ENCODE measurements at places on chromosomes 4 and X.

- no peak for DNase-seq
These were observed 411.3 kb downstream of the FAT4 start for GRCh38 chr4:125725957-125726525.

GRCh38 chr4:177446586-177446985 lies 4.3 kb upstream of the AGA start:
- no peak for DNase-seq

DNA sequence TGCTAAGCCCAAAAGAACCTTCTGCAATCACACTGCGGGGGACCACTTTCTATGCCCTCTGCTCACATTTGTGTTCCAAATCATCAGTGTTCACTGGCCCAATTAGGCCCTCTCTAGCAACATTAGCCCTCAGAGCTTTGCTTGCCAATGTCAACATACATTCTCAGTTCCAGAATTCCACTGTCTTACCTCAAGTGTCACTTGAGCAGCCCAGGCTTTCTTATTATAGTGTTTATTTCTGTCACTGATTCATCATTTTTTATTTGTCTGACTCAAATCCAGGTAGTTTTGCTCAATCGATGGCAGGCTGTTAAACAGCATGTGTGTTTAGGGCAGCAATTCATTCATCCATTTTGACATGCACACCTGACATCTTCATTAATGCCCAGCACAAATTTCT lies 291.2 kb downstream of the TEX13A start:
- DNase-seq, result no peak

DNA sequence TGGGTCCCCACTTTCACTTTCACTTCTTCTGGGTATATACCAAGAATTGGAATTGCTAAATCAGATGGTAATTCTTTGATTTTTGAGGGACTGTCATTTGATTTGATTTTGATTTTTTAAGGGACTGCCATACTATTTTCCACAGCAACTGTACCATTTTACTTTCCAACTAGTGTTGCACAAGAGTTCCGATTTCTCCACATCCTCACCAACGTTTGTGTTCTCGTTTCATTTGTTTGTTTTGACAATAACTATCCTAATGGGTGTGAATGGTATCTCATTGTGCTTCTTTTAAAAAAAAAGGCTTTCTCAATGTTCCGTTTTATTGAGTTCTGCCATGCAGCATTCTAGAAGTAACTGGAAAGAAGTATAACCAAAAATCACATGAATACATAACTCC lies 62.6 kb downstream of the C4orf46 start:
- DNase-seq, result no peak

DNA sequence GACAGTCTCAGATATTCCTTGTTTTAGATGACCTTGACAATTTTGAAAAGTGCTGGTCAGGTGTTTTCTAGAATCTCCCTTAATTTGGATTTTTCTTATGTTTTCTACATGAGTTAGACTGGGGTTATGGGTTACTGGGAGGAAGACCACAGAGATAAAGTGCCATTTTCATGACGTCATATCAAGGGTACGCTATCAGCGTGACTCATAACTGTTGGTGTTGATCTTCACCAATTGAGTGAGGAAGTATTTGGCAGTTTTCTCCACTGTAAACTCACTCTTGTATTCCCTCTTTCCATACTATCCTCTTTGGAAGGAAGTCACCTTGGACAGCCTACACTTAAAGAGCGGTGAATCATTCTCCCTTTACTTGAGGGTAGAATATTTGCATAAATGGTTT lies 56.9 kb downstream of the MAGEC1 start:
- no peak for DNase-seq

DNA sequence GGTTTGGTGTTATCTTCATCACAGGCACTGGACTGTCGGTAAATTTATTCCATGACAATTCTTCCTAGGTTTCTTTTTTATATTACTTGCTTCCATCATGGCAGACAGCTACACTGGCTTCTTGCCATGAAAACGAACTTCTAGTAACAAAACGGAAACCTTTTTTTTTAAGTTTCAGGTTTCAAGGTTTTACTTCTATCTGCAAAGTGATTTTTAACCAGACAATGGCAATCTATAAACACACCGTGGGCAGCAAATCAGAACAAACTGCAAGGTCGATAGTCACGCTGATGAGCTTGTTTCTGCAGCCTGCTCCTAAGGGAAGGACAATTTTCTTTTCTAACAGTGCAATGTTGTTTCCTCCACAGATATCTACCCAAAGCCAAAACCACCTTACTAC lies 29.9 kb downstream of the XG start:
- no peak for DNase-seq

DNA sequence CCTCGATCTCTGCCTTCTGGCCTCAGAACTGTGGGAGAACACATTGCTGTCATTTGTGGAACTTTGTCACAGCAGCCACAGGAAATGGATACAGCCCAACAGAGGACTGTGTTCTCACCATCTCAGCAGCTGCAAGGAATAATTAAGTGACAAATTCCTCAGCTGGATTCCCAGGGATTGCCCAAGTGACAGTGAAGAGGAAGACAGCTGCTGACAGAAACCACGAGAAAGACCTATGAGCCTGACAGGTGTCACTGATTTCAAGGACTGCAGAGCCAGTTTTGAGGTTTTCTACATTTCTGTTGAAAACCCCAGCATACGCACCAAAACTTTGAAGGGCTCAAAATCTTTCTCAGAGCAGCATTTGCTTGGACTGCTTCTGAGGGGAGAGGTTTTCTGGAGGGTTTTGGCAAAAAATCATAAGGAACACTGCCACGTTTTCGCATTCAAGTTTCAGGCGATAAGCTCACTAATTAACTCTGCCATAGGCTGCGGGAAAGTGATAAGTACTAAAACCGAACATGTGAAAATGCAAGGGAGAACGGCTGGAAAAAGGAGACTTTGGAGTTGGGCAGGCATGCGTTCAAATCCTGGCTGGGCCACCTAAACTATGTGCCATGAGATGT lies 88.8 kb downstream of the DRD5 start:
- no peak for DNase-seq

GRCh38 chrX:106613277-106613676 lies 1.5 kb downstream of the RADX start:
- no peak for DNase-seq

DNA sequence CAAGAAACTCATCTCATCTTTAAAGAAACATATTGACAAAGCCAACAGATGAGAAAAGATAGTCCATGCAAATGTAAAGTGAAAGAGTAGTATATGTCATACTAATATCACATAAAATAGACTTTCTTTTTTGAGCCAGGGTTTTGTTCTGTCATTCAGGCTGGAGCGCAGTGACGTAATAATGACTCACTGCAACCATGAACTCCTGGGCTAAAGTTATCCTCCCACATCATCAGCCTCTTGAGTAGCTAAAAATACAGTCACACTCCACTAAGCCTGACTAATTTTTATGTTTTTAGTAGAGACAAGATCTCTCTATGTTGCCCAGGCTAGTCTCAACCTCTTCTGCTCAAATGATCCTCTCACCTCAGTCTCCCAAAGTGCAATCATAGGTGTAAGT lies 51.8 kb upstream of the TRAM1L1 start:
- DNase-seq, result no peak

DNA sequence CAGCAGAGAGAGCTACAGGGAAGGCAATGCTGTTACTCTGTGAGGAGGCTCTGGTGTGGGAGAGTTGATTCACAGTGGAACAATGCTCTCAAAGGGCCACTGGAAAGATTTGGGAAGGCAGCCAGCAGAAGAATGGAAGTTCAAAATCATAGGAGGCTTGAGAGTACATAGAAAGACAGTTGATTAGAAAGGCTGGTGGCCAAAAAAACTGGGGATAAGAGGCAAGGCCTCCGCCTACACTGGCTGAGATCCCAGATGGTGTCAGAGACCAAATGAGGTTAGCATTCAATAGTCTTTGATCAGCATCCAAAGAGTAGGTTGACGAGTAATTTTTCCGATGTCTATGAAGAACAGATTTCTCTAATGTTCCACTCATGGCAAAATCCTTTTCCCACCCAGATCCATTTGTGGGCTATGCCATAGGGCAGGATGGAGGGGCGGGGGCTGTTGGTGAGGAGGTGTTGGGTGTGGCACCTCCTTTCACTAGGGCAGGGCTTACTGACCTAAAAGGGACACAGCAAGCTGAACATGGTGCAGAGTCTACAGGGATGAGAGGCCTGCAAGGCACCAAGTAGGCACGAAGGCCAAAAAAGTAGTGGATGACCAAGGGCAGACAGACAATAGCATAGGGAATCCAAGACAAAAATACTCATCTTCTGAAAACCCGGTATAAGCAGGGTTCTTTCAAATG lies 15.1 kb downstream of the TEC start:
- no peak for DNase-seq

DNA sequence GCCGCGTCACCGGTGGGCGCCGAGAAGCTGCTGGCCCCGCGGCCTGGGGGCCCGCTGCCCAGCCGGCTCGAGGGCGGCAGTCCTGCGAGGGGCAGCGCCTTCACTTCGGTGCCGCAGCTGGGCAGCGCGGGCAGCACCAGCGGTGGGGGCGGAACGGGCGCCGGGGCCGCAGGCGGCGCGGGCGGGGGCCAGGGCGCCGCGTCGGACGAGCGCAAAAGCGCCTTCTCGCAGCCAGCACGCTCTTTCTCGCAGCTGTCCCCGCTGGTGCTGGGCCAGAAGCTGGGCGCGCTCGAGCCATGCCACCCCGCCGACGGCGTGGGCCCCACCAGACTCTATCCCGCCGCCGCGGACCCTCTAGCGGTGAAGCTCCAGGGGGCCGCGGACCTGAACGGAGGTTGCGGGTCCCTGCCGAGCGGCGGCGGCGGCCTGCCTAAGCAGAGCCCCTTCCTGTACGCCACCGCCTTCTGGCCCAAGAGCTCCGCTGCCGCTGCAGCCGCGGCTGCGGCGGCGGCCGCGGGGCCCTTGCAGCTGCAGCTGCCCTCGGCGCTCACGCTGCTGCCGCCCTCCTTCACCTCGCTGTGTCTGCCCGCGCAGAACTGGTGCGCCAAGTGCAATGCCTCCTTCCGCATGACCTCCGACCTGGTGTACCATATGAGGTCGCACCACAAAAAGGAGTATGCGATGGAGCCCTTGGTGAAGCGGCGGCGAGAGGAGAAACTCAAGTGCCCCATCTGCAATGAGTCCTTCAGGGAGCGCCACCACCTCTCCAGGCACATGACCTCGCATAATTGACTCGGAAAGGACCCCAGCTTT lies 5.6 kb downstream of the PRDM8 start:
- DNase-seq, result no peak

DNA sequence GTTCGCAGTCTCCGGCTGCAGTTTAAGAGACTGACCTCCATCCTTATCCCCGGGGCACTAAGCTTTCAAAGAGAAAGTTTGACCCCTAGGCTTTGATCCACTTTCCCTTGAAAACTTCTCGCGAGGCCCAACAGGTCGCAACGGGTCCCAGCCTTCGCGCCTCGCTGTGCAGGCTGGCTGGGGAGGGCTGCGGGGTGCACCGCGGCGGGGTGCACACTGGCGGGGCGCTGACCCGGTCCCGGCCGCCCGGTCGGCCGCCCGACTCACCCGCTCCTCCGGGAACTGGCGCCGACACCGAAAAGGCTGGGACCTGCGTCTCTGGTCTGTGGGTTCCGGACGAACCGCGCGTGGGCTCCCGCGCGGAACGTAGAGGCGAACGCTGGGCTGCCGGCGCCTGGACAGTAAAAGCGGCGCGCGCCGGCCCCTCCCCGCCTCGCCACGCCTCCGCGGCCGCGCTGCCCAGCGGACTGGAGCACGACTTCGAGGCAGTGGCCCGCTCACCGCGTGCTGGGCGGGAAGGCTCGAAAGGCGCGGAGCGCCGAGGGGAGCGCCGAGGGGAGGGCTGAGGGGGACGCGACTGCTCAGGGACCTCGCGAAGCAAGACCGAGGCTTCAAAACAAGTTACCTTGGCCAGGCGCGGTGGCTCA lies at the start of gene TAF7L:
Gene TAF7L, minus strand, starts transcription at position 378 of the 647 bp plus-strand sequence. CDS start 3,791 bp downstream, outside the sequence.
- no peak for DNase-seq

DNA sequence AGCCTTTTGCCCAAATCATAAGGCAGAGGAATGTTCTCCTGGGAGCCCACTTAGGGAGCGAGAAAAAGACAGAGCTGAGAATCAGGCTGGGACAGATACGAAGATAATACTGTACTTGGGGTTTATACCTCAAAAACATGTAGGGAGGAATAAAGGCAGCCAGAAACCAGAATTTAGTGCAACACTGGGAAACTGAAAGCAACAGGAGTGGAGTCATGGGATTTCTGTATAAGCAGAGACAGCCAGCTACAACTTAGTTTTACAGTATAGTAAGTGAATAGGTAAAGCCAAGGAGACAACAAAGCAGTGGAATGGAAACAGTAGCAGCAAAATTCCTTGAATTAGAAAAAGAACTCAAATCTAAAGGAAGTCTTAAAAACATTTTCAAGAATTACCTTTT lies 413.2 kb downstream of the FAT4 start:
- DNase-seq, result no peak

GRCh38 chr4:184641451-184641850 lies 7.8 kb downstream of the CASP3 start:
- no peak for DNase-seq

DNA sequence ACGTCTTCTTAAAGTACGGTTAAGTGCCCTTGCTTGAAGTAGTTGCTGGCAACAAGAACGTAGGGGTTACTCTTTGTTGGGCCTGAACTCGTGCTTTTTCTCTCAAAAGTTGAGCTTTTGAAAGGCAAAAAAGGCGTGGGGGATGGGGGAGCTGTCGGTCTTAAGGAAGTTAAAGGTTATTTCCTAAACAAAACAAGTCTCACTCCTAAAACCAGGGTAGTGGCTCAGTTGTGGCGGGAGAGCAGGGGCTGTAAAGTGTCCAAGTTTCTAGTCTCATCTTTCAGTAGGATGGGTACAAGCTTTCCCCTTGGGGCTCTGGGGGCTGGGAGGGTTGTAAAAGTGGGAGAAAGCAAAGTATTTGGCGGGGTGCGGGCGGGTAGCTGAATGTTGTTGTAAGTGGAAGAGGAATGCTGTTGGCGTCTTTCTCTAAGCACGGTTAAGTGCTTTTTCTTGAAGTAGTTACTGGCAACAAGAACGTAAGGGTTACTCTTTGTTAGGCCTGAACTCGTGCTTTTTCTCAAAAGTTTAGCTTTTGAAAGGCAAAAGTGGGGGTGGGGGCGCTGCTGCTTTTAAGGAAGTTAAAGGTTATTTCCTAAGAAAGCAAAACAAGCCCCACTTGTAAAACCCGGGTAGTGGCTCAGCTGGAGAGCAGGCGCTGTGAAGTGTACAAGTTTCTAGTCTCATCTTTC lies 904 bp upstream of the WDR1 start:
- DNase-seq, result no peak

- no peak for DNase-seq
These were observed 94.4 kb upstream of the GUCY1A1 start for GRCh38 chr4:155572106-155572703.

- no peak for DNase-seq
These were observed 25.5 kb upstream of the GPC4 start for GRCh38 chrX:133440797-133441163.

- no peak for DNase-seq
These were observed 59.1 kb upstream of the ACSL1 start for GRCh38 chr4:184884883-184885282.

GRCh38 chr4:142329313-142329712 lies 516.8 kb downstream of the INPP4B start:
- DNase-seq, result no peak

DNA sequence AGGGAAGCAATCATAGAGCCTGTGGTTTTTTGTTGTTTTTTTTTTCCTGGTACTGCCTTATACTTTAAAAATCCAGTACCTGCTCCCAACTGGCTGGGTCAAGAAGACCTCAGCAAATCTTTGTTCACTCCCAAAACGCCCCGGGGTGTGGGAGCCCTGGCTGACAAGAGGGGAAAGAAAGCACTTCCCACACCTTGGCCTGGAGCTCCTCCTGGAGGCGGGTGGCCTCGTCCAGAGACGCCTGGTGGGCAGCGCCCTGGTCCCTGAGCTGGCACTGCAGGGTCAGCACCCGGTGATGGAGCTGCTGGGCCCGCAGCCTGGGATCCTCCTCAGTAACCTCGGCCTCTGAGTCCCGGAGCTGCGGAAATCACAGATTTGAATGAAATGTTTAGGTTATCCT lies 38.2 kb downstream of the C4orf50 start:
- DNase-seq, result no peak
